GM10248 (cell line): ENCODE measurements at places on chromosomes 16 and 17.

GRCh38 chr17:2844416-2844815 lies 48.2 kb downstream of the RAP1GAP2 start:
- no peak for DNase-seq

DNA sequence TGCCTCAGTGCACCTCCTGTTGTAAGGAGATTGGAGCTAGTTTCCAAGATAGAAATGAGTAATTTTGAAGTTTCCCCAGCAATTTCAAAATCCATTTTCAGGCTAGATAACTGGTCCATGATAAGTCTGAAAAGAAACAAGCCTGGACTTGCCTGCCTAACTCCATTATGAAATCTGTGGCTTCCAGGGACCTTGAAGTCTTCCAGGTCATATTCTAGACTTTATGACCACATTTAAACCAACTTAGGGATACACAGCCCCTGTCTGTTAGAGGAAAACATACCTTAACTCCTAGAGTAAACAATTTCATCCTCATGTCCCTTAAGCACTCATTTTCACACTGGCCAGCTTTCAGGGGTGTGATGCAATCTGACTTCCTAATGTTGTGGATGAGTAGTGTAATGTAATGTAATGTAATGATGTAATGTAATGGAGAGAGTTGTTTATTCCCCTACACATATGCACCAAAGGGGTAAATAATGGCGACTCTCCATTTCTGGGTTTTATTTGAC lies 96.7 kb upstream of the FAM20A start:
- DNase-seq = no peak

- no peak for DNase-seq
Measured at GRCh38 chr17:78041386-78042179, 83.1 kb downstream of the TNRC6C start.

DNA sequence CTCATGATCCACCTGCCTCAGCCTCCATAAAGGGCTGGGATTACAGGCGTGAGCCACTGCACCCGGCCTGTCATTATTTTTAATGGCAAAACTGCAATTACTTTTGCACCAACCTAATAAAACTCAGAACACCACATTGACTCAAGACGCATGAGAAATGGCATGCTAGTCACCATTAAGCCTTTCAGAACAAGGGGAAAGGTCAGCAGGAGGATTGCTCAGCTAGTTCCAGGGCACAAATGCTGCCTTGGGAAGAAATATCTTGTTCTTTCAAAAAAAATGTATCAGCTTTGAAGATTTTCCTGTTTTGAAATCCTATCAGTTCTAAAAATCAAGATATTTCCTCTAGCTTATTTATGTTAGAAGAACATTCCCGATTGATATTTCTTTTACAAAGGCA lies 32.4 kb upstream of the CDYL2 start:
- no peak for DNase-seq

DNA sequence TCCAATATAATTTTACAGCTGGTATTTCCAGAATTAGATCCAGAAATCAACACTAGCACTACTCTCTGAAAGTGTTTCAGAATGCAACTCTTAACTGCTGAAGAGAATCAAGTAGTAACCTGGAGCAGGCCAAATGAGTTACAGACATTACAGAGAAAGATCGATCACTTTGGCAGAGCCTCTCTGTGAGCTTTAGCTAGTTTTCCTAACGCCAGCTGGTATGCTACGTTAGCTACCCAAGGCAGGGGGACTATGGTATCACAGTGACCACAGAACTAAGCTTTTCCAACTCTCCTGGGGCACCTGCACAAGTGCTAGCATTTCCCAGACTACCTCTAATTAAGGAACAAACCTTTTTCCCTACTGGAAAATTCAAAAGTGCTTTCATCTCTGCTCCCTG lies 30.4 kb downstream of the TRAF4 start:
- no peak for DNase-seq

GRCh38 chr17:2191227-2191626 lies 112.4 kb downstream of the SMG6 start:
- no peak for DNase-seq

GRCh38 chr17:21815352-21816063 lies 123.2 kb downstream of the KCNJ18 start:
- DNase-seq = peak; percentile 3

DNA sequence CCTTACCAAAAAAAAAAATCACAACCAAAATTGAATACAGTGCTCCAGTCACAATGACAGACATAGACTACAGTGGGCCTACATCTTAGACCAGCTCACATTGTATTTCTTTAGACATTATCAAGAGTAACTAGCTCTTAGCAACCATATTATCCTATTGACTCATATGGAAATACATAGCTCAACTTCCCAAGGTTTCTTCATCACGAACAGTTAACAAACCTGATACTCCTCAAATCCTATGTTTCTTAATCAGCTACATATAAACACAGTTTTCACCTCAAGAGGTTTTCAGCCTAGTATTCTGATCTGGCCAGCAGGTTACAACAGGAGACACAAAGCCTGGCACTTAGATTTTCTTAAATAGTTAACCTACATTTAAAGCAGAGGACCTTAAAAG lies 29.7 kb downstream of the CMC2 start:
- DNase-seq = no peak

- DNase-seq = peak; percentile 66
Measured at GRCh38 chr17:46782250-46782953, 36.1 kb downstream of the WNT3 start.

- DNase-seq = no peak
Measured at GRCh38 chr16:89034971-89035668, 58.1 kb upstream of the CBFA2T3 start.

- DNase-seq = no peak
Measured at GRCh38 chr16:89322321-89323119, 105.0 kb downstream of the ZNF778 start.

DNA sequence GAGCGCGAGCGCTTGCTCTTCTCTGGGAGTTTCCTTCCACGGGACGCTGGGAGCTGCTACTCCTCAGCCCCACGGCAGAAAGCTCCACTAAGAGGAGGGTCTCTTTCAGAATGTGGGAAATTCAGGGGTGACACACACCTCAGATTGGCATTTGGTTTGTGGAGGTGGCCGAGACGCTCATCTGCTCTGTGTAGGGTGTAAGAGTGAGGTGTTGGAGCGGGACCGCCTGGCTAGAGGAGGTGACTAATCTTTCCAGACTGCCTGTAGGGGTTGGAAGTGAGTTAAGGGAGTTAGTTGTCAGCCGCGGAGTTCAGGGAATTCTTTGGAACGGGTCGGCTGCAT lies 735 bp downstream of the PSMD11 start:
- no peak for DNase-seq

DNA sequence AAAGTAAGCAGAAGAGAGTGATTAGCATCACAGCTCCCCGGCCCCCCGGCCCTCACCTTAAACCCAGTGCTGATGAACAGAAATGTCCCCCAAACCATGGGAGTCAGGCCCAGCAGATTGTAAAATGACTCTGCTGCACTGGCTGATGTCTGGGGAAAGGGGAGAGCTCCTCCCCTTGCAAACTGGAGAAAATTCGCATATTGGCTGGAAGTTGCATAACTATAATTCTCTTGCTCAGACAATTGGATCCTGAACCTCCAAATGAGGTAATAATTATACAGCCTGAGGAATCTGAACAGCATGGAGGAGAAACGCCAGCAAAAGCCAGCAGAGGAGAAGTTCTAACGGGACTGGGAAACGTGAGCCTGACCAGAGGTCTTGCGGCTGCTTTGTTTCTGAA lies 109.7 kb downstream of the C16orf95 start:
- no peak for DNase-seq

GRCh38 chr16:3938843-3939624 lies 58.5 kb upstream of the CREBBP start:
- DNase-seq = peak; percentile 83

- no peak for DNase-seq
Measured at GRCh38 chr16:49835161-49835777, 20.6 kb downstream of the ZNF423 start.

DNA sequence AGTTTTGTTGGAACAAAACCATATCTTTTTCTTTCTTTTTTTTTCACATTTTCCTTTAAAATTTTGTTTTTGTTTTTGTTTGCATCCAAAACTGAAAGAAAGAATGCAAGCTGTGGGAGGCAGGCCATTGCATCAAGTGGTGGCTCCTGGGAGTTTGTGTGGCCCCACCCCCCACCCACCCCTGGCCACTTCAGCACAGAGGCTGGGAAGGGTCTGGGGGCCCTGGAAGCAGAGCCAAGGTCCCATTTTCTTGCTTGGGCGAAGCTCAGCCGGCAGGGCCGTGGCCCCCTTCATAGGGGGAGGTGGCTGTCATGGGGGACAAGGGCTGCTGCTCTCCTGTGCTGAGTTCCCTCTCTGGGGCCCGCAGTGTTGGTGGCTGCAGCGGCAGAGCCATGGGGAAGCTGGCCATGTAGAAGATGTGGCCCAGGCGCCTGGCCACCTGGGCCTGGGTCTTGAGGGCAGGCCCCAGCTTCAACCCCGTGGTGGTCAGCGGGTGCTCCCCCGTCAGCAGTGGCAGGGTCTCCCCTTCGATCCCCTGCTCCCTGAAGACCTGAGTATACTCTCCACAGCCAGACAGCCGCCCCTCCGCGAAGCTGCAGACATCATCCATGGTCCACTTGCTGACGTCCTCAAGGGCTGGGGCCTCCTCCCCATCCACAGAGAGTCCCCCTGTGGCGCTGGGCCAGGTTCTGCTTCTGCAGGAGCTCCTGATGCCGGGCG lies 19.8 kb downstream of the PAFAH1B1 start:
- DNase-seq = no peak

- DNase-seq = no peak
Measured at GRCh38 chr17:42675348-42675964, 1.3 kb downstream of the PLEKHH3 start.

GRCh38 chr17:4317610-4318009 lies 48.9 kb downstream of the UBE2G1 start:
- no peak for DNase-seq

DNA sequence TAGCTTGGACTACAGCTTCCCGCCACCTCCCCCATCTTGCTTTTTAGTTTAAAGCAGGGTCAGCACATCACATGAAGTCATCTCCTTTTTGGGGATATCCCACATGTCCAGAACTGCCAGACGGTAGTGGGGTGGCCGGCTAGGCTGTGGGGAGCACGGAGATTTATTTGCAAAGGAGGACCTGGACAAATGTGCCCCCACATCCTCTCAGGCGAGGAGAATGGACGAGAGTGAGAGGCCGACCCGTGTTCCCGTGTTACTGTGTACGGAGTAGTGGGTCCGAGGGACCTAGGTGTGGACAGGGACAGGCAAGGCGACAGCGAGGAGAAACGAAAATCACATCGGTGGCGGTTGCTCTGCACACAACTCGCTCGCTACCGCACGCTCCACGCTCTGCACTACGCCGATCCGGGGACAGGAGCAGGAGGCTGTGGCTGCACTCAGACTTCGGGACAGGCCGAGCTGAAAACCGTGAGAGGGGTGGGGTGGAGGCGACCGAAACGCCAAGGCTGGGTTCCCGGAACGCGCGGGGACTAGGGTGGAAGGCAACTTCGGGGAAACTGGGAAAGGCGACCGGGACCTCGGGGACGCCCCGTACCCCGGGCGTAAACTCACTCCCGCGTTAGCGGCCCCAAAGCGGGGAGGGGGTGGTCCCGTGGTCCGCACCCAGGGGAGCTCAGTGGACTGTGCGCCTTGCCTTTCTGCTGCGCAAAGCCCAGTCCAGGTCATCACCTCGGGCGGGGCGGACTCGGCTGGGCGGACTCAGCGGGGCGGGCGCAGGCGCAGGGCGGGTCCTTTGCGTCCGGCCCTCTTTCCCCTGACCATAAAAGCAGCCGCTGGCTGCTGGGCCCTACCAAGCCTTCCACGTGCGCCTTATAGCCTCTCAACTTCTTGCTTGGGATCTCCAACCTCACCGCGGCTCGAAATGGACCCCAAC lies at the start of gene MT1A:
MT1A (plus strand) TSS at position 853 of the 937 bp plus-strand sequence; CDS start at position 926, 73 bp downstream.
- DNase-seq = no peak

DNA sequence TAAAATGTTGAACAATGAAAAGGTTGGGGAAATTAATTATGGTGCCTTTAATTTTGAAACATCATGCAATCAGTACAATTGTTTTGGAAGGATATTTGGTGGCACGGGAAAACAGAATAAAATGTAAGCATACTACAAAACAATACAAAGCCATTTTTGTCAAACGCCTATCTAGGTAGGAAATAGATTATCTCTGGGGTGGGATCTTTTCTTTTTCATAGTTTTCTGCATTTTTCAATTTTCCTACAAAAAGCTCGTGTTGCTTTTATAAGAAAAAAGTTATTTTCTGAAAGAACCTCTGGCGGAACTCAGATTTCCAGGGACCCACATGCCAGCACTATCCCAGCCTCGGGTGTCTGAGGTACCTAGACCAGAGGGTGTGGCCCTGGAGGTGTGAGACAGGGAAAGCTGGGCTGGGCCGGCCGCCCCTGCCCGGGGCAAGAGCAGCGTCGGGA lies 961 bp upstream of the MAP3K3 start:
- DNase-seq = no peak

GRCh38 chr17:42780851-42781638 lies 635 bp downstream of the WNK4 start:
- no peak for DNase-seq

- DNase-seq = no peak
Measured at GRCh38 chr16:11372829-11373306, 27.6 kb downstream of the RMI2 start.

- no peak for DNase-seq
Measured at GRCh38 chr17:8015236-8015956, 13.0 kb downstream of the GUCY2D start.

- DNase-seq = peak; percentile 88
Measured at GRCh38 chr17:82351713-82352488, 7.1 kb upstream of the TEX19 start.

- no peak for DNase-seq
Measured at GRCh38 chr17:4950075-4950745, 709 bp upstream of the ENO3 start.
